CD4-positive, alpha-beta T cell (primary cell): ENCODE measurements at places on chromosomes 6 and 20.

DNA sequence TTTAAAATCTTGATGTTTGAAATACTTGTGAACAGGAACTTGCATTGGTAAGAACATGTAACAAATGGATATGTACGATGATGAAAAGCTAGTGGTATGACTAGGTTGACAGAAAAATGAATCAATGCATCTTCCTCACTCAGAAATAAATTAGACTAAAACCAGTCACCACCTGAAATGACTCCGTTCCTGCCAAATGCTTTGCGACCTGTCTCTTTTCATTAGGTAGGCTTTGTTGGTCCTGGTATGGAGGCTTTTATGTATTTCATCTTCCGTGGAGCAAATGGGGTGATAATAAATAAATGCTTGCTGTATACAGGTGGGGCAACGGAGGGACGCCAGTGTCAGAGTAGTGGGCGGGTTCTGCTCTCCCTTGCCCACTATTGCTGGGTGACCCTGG is 17.1 kb upstream of the ULBP3 start:
- H3K4me1 ChIP-seq, result no peaks in the 10 kb centered on the region
- no peaks in the 10 kb centered on the region for H3K36me3 ChIP-seq
- no peak overlapping the region for H3K4me3 ChIP-seq
- DNase-seq, result no peak
- no peaks in the 10 kb centered on the region for H3K27me3 ChIP-seq

GRCh38 chr6:152696522-152696921 is 1.2 kb upstream of the MYCT1 start:
- H3K36me3 ChIP-seq, result no peaks in the 10 kb centered on the region
- H3K27ac ChIP-seq, result no peak overlapping the region
- no peak for DNase-seq
- H3K4me1 ChIP-seq, result no peaks in the 10 kb centered on the region

GRCh38 chr6:170282512-170283158 is 8.2 kb downstream of the DLL1 start:
- H3K27me3 ChIP-seq, result peaks cover 7% of the 10 kb centered on the region
- no peak for DNase-seq
- no peak overlapping the region for H3K27ac ChIP-seq
- H3K4me3 ChIP-seq, result no peak overlapping the region
- H3K36me3 ChIP-seq, result no peaks in the 10 kb centered on the region

DNA sequence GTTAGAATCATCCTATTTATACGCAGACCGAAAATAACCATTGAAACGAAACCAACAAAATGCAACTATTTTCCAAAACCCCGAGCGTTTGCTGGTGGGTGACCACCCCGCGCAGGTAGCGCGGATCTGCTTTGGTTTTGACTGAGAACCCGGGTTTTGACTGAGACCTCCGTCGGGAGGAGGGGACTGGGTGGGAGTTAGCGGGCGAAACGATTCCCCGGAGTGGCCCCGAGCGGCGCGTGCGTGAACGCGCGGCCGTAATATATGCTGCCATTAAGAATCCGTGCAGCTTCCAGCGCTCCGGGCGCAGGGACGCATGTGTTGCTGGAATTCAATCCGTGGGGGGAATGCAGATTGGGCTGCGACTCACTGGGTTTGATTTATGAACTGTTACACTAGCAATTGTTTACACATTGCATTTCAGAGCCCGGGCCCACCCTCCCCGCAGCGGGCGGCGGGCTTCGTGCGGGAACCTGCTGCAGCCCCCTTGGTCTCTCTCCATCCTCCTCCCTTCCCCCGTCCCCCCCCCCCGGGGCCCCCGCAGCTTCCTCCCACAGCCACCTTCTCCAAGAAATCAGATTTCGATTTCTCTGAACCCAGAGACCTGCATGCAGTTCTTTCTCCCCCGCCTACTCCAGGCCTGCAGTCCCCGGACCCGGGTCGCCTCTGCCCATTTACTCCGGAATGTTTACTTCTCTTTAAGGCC is 9.9 kb downstream of the NRN1 start:
- no peak overlapping the region for H3K27ac ChIP-seq
- DNase-seq, result no peak
- peaks cover 65% of the 10 kb centered on the region for H3K4me1 ChIP-seq
- H3K4me3 ChIP-seq, result peak overlapping the region; percentile 56

- no peak overlapping the region for H3K27ac ChIP-seq
- H3K4me3 ChIP-seq, result no peak overlapping the region
Observed at GRCh38 chr6:126180585-126180984, 159.3 kb upstream of the CENPW start.

DNA sequence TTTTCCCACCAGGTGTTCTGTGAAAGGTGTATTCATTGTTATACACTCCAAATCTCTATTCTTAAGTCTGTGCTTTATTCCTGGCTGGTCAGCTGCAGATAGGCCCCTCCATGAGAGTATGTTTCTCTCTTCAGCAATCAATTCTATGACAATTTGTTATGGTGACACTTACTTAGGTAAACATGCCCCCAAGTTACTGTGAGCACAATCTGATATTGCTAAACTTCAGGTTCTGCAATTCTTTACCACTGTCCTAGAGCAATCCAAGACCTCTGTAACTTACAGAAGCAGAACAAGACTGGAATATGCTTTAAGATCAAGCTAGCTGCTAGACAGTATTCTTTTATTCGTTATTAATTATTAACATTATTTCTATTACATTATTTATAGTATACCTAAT is 391.9 kb downstream of the FRK start:
- no peak overlapping the region for H3K4me3 ChIP-seq
- no peaks in the 10 kb centered on the region for H3K4me1 ChIP-seq
- no peaks in the 10 kb centered on the region for H3K27me3 ChIP-seq

GRCh38 chr6:157999168-158000051 is 17.7 kb downstream of the SYNJ2 start:
- DNase-seq, result no peak
- peaks cover 9% of the 10 kb centered on the region for H3K36me3 ChIP-seq
- H3K27me3 ChIP-seq, result no peaks in the 10 kb centered on the region
- no peak overlapping the region for H3K4me3 ChIP-seq

GRCh38 chr6:157361886-157362285 is 19.1 kb upstream of the ZDHHC14 start:
- no peaks in the 10 kb centered on the region for H3K36me3 ChIP-seq
- H3K4me3 ChIP-seq, result no peak overlapping the region
- no peaks in the 10 kb centered on the region for H3K4me1 ChIP-seq
- no peak for DNase-seq
- H3K27me3 ChIP-seq, result no peaks in the 10 kb centered on the region

DNA sequence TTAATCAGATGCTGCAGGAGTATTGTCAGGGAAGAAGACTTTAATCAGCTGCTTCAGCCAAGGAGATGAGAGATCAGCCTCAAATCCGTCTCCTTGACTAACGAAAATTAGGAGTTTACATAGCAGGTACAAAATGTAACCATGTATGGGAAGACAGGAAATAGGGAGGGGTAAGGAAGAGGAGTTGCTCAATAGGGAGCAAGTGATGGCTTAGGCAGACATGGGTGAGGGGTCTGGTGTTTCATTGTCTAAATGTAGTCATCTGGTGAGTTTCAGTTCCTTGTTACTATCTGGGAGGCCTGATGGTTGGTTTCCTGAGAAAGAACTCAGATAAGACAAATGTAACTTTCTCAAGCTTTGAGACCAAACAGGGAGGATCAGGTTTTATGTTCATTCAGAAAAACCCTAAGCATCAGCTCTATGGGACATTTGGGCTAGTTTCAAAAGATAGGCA is 217.3 kb upstream of the SULF2 start:
- no peak overlapping the region for H3K27ac ChIP-seq
- H3K36me3 ChIP-seq, result no peaks in the 10 kb centered on the region
- no peak for DNase-seq
- peaks cover 4% of the 10 kb centered on the region for H3K4me1 ChIP-seq
- H3K27me3 ChIP-seq, result peaks cover 13% of the 10 kb centered on the region
- no peak overlapping the region for H3K4me3 ChIP-seq

DNA sequence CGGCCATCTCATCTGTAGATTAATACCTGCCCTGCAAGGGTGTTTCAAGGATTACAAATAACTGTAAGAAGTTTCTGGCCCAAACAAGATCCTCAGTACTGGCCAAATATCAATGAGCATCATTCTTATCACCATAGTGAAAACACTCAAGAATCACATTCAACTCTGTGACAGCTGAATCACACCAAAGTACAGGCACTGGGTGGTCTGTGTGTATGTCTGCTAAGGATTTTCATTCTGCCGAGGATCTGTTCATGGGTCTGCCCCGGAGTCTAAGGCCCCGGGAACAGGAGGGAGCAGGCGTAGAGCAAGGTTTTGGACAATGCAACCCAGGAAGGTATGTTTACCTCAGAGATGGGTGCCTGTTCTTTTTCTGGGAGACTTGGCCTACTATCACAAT is 110.5 kb downstream of the TRERF1 start:
- no peak overlapping the region for H3K4me3 ChIP-seq
- H3K36me3 ChIP-seq, result no peaks in the 10 kb centered on the region
- H3K27ac ChIP-seq, result no peak overlapping the region

DNA sequence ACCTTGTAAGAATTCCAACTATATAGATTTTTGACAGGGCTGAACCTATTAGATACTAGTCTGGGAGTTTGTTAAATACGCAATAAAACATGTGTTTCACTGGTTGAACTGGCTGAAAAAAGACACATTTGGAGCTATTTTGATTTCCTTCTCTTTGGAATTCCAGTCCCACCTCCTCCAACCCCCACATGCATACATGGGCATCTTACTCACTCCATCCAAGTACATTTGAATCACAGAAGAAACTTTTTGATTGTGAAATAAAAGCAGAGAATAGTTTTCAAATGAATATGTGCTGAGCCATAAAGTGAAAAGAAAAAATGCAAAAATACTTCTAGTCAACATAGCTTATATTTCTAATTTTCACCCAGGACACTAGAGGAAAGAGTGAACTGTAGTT is 33.9 kb upstream of the STXBP5 start:
- H3K27ac ChIP-seq, result no peak overlapping the region
- no peak overlapping the region for H3K4me3 ChIP-seq
- H3K27me3 ChIP-seq, result no peaks in the 10 kb centered on the region
- H3K36me3 ChIP-seq, result no peaks in the 10 kb centered on the region
- DNase-seq, result no peak

DNA sequence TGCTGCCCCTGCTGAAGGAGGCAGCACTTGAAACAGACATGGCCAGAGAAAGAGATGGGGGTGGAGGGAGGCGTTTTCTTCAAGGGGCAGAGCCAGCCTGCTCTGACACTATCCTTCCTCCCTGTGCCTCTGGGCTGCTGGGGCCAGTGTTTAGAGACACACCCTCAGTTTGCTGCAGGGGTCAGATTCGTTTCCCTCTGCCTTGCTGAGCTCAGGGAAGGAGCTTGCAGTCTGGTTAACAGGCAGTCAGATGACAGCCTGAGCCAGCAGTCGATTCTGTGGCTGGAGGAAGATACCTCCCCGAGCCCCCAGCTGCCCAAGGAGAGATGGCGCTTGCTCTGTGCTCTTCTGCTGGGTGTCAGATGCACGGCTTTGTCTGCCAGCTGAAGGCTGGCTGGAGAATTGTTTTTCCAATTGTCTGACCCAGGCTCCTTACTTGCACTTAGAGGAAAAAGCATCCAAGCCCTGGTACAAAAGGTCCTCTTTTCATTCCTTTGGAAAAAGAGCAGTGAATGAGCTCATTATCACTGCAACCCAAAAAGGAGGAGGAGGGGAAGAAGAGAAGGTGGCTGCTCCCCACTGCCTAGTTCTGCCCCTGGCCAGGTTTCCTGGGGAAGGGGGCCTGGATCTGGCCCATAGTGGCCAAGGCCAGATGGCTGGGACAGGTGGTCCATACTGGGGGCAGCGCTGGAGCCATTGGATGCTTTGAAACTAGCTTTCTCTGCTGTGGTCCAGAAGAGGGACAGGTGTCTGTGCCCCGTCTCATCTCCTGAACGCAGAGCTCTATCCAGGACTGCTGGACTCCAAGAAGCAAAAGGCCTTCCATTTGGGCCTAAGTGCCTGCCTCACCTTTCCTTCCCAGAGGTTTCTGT is 88.2 kb downstream of the TCP11 start:
- H3K4me3 ChIP-seq, result no peak overlapping the region
- H3K27me3 ChIP-seq, result no peaks in the 10 kb centered on the region
- no peak for DNase-seq
- H3K4me1 ChIP-seq, result peaks cover 8% of the 10 kb centered on the region
- no peak overlapping the region for H3K27ac ChIP-seq
- H3K36me3 ChIP-seq, result peaks cover 14% of the 10 kb centered on the region

DNA sequence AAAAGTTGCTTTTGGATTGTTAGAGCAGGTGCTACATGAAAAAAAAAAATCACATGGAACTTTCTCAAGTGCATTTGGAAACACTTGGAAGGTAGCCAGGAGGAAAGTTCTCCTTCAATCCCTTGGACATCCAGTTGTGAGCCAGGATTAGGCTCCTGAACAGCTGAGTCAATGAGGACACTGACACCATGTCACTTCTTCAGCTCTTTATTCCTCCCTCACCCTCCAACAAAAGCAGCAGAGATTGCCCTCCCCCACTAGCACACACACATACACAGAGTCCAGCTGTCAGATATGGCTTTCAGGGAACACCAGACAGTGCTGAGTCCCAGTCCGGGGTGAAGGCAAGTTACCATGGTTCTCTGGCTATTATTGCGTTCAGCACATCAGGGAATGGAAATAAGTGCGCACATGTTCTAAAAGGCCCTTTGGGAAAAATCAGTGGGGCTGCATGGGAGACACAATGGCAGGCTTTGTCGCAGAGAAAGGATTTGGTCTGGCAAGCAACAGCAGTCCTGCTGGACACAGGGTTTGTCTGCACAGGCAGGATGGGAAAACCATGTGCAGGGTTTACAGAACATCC is 124.7 kb upstream of the MARCKS start:
- no peaks in the 10 kb centered on the region for H3K36me3 ChIP-seq
- H3K27me3 ChIP-seq, result no peaks in the 10 kb centered on the region
- H3K27ac ChIP-seq, result no peak overlapping the region
- no peak for DNase-seq
- no peaks in the 10 kb centered on the region for H3K4me1 ChIP-seq
- no peak overlapping the region for H3K4me3 ChIP-seq

- H3K27me3 ChIP-seq, result no peaks in the 10 kb centered on the region
- H3K4me1 ChIP-seq, result no peaks in the 10 kb centered on the region
- no peak for DNase-seq
- H3K27ac ChIP-seq, result no peak overlapping the region
- H3K4me3 ChIP-seq, result no peak overlapping the region
Observed at GRCh38 chr6:89678531-89678930, 40.0 kb upstream of the LYRM2 start.

- H3K4me1 ChIP-seq, result peaks cover 41% of the 10 kb centered on the region
- no peak for DNase-seq
- no peaks in the 10 kb centered on the region for H3K36me3 ChIP-seq
- H3K27ac ChIP-seq, result no peak overlapping the region
Observed at GRCh38 chr20:49595346-49595745, 27.4 kb upstream of the PTGIS start.

DNA sequence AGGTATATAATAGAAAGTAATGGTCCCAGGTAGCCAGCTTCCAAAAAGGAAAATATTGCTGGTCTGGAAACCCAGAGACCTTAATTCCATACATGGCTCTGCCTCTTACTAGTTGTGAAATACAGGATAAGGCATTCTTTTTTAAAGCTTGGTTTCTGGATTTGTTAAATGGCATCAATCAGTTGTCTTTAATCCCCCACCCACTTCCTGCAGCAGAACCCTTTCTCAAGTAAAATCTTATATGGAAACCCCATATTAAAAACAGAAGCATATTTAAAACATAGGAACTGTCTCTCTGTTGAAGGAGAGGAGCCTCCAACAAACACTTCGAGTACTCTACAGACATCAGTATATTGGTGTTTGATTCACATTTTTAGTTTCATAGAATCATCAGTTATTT is 6.2 kb upstream of the LCA5 start:
- DNase-seq, result no peak
- no peak overlapping the region for H3K27ac ChIP-seq
- H3K4me1 ChIP-seq, result no peaks in the 10 kb centered on the region
- peaks cover 2% of the 10 kb centered on the region for H3K27me3 ChIP-seq
- H3K4me3 ChIP-seq, result no peak overlapping the region
- no peaks in the 10 kb centered on the region for H3K36me3 ChIP-seq
